ENCODE measurements at places on chromosomes 7 and 10.

DNA sequence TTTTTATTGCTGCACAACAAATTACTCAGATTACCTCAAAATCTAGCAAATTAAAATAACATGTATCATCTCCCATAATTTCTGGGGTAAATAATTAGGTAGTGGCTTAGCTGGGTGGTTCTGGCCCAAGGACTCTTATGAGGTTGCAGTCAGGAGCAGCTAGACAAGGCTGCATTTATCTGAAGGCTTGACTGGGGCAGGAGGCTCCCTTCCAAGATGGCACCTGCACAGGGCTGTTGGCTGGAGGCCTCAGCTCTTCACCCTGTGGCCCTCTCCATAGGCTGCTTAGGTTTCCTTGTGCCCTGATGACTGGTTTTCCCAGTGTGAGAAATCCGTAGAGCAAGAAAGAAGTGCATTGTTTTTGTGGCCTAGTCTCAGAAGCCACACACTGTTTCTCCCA, 34.7 kb upstream of the ELFN1 start:
- DNase-seq = no peak

DNA sequence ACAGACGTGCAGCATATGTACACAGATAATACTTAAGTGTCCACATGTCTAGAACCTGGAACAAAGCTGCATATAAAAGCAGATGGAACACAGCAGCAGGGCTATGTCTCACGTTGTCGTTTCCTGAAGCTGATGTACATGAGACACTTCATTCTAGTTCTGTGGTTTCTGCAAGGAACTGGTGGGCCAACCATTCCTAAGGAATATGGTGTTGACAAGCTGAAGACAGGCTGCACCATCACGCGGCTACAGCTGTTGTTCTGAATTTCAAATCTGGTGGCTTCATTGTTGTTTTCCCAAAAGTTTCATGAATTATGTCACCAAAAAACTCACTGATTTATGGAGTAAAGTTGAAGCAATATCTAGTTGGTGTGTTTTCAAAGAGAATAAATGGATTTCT, 33.7 kb downstream of the PRKAG2 start:
- DNase-seq = peak; percentile 15

- peak; percentile 70 for DNase-seq
These were observed 1.5 kb downstream of the IPMK start for GRCh38 chr10:58266003-58266825.

GRCh38 chr10:99604862-99605261, 15.4 kb downstream of the SLC25A28 start:
- no peak for DNase-seq

DNA sequence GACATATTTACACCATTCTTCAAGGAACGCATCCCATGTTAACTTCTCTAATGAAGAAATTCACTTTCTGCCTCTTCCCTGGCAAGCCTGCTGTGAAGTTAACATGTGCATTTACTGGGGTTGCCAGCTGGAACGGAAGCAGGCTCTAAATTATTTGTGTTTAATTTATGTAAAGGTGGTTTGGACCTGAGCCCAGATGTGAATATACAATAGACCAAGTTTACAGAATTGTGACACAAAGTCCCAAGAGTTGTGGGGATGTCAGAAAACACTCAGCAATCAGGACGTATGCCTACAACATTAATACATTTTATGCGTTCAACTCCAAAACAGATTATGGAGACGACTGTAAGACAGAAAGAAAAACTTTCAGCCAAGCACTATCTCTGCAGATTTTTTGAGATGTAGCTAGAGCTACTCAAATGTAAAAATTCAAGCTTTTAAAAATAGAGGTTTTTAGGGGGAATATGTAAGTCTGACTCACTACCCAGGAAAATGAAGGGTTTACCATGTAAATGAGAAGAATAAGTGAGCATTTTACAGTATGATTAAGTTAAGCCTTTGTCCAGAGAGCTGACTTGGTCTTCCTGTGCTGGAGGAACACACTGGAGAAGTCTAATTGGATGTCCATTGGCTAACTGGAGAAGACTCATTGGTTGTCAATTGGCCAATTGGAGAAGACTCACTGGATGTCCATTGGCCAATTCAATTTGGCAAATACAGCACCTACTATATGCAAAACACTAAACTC, 19.5 kb downstream of the NRP1 start:
- no peak for DNase-seq

- peak; percentile 100 for DNase-seq
These were observed 107.2 kb upstream of the LYZL2 start for GRCh38 chr10:30736685-30737232.

DNA sequence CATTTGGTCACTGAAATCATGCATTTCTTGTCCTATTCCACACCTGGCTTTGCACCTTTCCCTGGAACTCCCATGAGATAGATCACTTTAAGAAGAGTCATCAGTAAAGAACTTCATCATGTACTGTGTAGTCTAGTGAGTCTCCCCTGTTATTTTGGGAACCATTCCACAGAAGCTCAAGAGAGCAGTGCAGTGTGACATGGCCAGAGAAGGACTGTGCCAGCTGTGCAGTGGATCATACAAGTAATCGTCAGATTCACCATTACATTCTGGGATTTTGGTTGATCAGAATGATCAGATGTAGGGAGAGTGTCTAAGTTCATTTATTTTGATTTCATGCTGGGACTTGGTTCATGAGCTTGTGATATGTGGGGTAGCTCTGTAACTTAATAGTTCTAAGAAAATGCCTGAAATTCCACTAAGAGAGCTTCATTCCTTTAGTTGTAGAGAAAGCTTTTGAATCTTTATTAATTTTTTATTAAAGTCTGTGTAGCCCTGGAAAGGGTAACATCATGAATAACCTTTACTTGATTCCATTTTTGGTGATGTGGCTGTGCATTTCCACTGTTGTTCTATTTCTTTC, 166.8 kb downstream of the SUGCT start:
- peak; percentile 65 for DNase-seq

- DNase-seq = no peak
These were observed 13.9 kb downstream of the KLHDC10 start for GRCh38 chr7:130084037-130084875.

- no peak for DNase-seq
These were observed 22.7 kb downstream of the YKT6 start for GRCh38 chr7:44223362-44224079.

GRCh38 chr7:120064565-120064964, 208.4 kb upstream of the KCND2 start:
- DNase-seq = peak; percentile 30

GRCh38 chr7:25215694-25216335, 12.5 kb downstream of the NPVF start:
- DNase-seq = no peak

- DNase-seq = peak; percentile 98
These were observed 2.5 kb upstream of the LFNG start for GRCh38 chr7:2517026-2517425.
